T-helper 22 cell (primary cell): ENCODE measurements at places on chromosomes 16 and 17.

DNA sequence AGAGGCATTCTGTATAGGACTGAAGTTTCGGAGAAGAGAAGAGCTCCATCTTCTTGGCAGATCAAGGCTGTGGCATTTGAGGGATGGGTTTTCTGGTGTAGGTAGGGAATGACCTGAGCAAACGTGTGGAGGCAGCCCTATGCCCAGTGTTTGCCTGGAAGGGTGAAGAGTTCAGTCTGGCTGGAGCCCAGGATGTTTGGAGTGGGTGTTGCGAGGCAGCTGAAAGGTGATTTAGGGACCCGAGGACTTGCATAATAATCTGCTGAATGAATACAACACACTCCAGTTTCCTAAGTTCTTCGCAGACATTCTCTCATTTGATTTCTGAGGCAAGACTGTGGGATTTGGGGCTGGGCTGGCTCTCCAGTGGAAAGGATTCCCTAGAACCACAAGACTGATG is 186.2 kb downstream of the CYLD start:
- DNase-seq, result no peak

DNA sequence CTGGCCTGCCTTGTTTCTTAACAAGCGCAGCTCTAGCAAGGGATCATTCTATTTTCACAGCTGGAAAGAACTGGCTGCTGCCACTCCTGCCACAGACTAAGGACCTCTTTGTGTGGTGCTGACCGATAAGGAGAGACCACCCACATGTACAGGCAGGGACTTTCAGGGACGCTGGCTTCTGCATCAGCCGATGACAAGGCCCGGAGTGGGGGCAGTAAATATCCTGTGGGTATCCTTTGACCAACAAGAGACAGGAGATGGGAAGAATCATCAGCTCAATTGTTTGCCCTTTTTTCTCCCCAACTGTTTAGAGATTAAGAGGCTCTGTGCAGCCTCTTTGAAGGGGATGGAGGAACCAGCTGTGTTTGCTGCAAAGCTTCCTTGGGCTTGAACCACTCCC is 9.2 kb upstream of the ITPRIPL2 start:
- no peak for DNase-seq

- DNase-seq, result no peak
These were observed 8.8 kb upstream of the CNOT1 start for GRCh38 chr16:58638148-58639036.

GRCh38 chr16:2857451-2858244 is at the start of gene PRSS22:
Gene PRSS22 (minus strand): TSS chr16:2858170. CDS start chr16:2858104, 66 bp downstream.
- no peak for DNase-seq

DNA sequence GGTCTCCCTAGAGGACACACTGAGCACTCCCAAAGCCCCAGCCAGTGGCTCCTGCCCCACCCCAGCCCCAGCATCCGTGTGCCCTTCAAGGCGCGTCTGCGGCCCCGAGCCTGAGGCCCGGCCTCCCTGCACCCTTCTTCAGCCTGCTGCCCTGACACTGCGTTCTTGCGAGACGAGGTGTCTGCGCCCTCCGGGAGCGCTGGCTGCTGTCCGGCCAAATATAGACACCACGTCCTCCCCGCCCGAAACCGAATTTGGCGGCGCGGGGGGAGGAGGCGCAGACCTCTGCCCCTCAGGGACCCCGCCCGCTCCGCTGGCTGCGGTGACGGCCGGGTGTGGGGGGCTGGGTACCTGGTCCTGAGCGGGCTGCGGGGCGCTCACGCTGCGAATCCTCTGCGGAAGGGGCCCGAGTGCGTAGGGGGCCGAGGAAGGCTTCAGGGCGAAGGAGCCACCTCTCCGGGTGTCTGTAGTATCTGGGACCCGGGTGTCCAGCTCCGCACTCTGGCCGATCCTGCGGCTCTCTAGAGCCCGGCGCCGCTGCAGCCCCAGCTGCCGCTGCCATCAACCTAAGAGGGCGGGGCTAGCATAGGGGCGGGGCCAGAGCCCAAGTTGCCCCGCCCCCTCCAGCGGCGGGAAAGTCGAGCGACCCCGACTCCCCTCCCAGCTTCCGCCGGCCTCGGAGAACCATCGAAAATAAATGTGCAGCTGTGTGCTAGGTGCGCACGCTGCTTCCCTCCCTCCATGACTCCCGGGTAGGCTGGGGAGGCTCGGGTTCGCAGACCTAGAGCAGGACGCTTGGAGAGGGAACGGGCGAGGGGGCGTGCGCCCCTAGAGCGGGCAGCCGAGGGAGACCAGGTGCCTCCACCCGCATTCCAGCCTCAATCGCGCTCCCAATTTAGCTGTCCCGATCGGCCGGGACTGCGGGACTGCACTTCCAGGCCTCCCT is at the start of gene CORO6:
Gene CORO6, minus strand, starts transcription at position 576 of the 946 bp plus-strand sequence. CDS start 1,491 bp downstream, outside the sequence.
- peak; percentile 49 for DNase-seq

DNA sequence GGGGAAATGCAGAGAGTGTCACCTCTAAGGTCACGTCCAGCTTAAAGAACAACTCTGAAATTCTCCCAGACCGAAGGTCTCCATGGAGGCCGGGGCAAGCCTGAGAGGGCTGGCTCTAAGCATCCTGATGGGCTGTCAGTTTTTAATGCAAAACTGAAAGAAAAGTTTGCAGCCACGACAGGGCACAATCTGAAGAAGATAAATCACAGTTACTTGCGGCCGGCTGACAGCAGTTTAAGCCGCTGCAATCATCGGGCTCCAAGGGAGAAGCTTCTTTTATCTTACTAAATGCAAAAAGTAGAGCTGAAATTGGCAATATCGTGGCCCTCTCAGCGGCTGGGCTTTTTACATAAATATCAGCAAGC is 168.8 kb downstream of the CYLD start:
- DNase-seq, result no peak

- DNase-seq, result no peak
These were observed 85.5 kb downstream of the SHISA6 start for GRCh38 chr17:11326492-11326891.

DNA sequence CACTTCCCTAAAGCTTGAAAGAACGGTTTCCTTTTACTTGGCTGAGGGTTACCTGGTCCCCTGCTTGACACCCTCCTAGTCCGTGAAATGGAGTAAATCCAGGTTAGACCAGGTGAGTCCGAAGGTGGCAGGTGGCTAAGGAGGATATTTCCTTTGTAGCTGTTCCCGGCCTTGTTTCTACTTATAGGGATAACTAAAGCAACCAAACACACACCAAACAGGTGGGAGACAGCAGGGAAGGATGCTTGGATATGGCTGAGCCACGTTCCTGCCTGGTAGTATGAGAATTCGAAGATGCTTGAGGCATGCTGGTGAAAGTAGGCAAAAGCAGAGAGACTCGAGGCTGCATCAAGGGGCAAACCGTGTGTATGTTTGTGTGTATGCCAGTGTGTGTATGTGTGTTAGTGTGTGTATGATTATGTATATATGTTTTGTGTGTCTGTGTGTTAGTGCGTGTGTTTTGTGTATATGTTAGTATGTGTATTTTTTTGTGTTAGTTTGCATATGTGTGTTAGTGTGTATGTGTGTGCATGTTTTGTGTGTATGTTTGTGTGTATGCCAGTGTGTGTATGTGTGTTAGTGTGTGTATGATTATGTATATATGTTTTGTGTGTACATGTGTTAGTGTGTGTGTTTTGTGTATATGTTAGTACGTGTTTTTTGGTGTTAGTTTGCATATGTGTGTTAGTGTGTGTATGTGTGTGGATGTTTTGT is 28.9 kb downstream of the RBFOX1 start:
- DNase-seq, result no peak

DNA sequence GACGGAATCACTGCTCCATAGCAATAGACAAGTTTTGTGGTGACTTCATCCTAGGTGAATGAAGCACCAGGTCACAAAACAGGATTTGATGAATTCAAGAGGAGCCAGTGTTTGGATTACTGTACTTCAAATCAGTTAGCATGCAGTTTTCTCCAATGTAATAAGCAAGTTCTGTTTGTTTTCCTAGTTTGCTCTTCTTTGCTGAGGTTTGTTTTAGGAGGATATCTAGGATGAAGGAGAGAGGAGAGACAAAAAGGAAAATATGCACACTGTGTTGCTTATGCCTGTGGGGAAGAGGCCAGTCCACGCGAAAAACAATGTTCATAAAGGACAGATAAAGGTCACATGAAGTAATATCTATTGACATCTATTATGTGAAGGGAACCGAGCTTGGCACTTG is 9.0 kb downstream of the KRT37 start:
- no peak for DNase-seq

- peak; percentile 34 for DNase-seq
These were observed 8.6 kb upstream of the TSPOAP1 start for GRCh38 chr17:58337210-58337599.

- no peak for DNase-seq
These were observed 5.8 kb upstream of the MT3 start for GRCh38 chr16:56583351-56584168.

DNA sequence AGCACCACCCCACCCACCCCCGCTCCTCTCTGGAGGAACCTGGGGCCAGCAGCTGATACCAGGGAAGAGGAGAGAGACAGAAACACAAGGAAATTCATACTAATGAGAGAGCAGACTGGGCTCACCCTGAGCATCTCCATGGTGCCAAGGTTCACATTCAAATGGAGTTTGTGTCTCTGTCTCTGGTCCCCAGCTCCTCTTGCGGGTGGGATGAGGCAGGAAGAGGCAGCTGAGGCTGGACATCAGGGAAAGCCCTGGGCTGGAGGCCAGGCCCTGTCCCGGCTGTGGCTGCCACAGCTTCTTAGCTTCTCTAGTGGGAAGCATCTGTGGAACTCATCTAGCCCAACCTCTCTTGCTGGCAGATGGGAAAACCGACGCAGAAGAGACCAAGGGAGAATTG is 121.5 kb downstream of the SDK2 start:
- DNase-seq, result no peak

- DNase-seq, result no peak
These were observed 41.1 kb upstream of the MMD start for GRCh38 chr17:55462711-55463110.

GRCh38 chr16:31916056-31916488 is 42.5 kb downstream of the ZNF267 start:
- no peak for DNase-seq

- DNase-seq, result no peak
These were observed 138.2 kb downstream of the NPIPB5 start for GRCh38 chr16:22648941-22649340.

- no peak for DNase-seq
These were observed 14.6 kb downstream of the COL1A1 start for GRCh38 chr17:50186661-50187393.

DNA sequence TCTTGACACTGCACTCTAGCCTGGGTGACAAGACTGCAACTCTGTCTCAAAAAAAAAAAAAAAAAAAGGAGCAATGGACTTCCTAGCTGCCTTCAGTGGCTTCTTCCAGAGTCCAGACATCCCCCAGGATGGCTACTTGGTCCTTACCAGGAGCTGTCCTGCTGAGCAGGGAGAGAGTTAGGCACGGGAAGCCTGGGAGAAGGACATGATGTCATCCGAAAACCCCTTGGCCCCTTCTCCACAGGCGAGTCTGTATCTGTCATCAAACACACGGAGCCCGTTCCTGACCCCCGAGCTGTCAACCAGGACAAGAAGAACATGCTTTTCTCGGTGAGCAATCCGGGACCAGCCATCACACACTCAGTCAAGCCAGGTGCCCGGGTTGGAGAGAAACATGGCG is 8.7 kb downstream of the ATP2A1 start:
- DNase-seq, result no peak

- DNase-seq, result no peak
These were observed 17.5 kb downstream of the UBALD1 start for GRCh38 chr16:4597174-4597573.

DNA sequence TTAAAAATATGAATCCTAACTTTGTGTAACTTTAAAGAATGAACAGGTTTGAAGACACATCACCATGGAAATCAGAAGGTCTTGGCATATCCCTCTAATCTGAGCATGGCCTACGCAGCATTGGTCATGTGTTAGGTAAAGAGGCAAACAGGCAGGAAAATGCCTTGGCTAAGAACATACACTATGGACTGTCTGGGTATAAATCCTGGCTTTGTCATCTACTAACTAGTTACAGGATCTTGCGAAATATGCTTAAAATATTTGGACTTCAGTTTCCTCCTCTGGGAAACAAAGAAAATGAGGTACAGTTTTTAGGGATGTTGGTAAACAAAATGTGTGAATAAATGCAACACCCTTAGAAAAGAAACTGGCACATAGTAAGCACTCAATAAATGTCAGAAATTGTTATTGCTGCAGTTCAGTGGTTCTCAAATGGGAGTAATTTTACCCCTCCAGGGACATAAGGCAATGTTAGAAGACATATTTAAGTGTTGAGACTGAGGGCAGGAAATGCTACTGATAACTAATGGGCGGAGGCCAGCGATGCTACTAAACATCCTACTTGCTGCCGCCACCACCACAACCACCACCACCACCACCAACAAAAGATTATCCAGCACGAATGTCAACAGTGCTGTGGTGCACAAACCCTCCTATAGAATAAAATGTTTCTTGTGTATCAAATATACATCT is 770.8 kb upstream of the SOX9 start:
- no peak for DNase-seq

- DNase-seq, result no peak
These were observed 19.5 kb upstream of the MGAT5B start for GRCh38 chr17:76848670-76849069.

DNA sequence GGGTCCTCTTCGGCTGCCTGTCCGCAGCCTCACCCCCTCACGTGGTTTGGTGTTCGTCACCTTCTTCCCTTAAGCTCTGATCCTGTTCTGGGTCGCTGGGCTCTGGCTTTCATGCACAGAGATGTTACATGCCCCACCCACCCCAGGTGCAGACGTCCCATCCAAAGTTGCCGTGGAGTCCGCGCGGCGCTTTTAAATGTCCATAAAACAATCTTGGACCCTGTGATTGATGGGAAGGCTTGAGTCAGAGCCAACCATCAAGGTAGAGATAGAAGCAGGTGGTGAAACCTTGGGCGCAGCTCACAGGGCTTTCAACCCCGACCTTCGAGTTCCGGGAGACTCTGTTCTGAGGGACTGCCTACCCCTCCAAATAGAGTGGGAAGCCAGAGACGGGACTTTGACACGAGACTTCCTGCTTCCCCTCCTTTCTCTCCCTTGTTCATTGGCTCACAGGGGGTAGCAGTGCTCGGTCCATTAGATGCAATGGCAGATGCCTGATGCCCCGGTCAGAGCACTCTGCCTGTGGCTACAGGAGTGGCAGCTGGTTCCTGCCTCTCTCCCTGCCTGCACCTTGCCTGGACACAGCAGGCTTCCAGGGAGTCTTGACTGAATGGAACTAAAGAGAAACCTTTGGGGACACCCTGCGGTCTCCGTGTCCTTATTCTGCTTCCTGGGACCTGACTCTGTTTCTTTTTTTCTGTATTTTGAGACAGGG is 4.0 kb downstream of the ENGASE start:
- no peak for DNase-seq

GRCh38 chr17:76036497-76037261 is 9.6 kb upstream of the EVPL start:
- DNase-seq, result no peak

- DNase-seq, result no peak
These were observed 12.8 kb downstream of the LRRC36 start for GRCh38 chr16:67339453-67339852.

- no peak for DNase-seq
These were observed 3.0 kb downstream of the ENGASE start for GRCh38 chr17:79077587-79077986.

GRCh38 chr17:45222289-45222995 is 757 bp downstream of the FMNL1 start:
- no peak for DNase-seq
